Fibroblast of upper back skin (primary cell): ENCODE measurements at places on chromosomes 5 and 9.
A peak's percentile ranks its signal among the peaks of the same experiment; 100 is the strongest.

DNA sequence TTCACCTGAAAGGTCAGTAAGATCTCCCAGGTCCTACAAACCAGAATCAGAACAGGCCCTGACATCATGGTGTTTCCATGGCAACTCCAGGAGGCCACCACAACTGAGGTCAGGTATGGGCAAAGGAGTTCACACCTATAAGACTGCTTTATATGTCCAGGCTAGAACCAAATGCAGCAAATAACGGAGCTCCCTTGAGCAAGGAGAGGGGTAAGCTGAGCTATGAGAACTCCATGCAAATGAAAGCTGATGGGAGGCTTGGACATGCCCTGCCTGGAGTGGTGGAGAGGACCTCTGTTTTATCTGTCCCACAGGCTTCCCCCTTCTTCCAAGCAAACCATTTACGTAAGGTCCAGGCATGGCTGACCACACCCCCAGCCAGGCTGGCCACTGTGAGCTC lies 207.7 kb downstream of the SPOCK1 start:
- DNase-seq = no peak

DNA sequence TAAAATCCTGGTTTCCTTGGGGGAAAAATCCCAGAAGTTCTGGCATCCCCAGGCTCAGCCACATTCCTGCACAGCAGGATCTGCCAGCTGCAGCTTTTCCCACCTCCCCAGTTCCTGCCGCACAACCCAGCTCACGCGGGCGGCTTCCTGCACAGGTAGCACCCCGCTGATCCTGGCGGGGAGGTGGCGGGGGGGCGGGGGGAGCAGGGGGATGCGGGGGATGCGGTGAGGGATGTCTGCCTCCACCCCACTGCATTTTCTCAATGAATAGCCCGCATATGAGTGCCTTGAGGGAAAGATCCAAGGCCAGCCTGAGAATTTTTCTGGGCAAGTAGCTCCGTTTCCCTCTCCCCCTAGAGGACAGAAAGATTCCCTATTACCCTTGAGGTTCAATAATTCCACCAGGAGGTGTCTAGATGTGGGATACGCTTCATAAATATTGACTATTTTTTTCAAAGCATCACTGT lies 21.1 kb downstream of the GFPT2 start:
- peak; percentile 71 for DNase-seq

GRCh38 chr5:28208356-28208755 lies 1170.0 kb upstream of the CDH9 start:
- no peak for DNase-seq

- peak; percentile 6 for DNase-seq
Measured at GRCh38 chr9:135602789-135603481, 36.4 kb downstream of the GLT6D1 start.

GRCh38 chr9:137750566-137750965 lies 127.0 kb upstream of the CACNA1B start:
- DNase-seq = no peak
